ENCODE measurements at places on chromosomes 7 and 10.

DNA sequence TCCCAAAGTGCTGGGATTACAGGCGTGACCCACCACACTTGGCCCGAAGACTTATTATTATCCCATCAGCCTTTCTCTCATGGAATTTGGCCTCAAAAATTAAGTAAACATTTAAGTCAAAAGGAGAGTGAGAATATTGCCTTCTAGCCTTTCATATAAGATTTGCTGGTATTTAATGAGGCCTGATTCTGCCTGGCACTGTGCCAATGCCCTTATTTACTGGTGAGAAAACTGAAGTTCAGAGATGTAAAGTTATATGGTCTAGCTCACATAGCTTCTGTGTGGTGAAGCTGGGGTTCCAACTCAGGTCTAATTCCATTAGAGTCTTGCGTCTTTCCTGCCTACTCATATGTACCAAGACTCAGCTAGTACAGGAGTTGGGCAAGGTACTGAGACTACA, 260.2 kb downstream of the SDHAF3 start:
- DNase-seq, result no peak

- DNase-seq, result no peak
Observed at GRCh38 chr7:69719717-69720116, 121.4 kb downstream of the AUTS2 start.

GRCh38 chr10:1495915-1496517, 241.3 kb downstream of the ADARB2 start:
- DNase-seq, result no peak

DNA sequence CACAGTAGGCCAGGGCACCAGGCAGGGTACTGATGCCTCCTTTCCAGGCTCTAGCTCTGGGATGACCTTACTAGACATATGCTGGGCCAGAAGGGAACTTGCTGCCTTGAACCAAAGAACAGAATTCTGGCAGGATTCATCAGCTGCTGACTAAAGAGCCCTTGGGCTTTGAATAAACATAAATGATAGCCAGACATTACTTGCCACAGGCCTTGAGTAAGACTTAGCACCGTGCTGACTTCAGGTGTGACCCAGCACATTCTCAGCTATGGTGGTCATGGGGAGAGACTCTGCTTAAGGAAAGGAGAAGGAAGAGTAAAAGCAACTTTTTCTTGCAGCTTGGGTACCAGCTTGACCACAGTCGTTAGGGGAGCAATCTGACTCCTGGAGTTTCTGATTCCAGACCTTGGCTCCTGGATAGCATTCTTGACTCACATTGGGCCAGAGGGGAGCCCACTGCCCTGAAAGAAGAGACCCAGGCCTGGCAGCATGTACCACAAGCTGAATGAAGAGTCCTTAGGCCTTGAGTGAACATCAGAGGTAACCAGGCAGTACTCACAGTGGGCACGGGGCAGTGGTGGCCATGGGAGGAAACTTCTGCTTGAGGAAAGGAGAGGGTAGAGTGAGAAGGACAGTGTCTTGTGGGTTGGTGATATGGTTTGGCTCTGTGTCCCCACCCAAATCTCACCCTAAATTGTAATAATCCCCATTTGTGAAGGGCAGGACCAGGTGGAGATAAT, 926.1 kb upstream of the SORCS1 start:
- no peak for DNase-seq

DNA sequence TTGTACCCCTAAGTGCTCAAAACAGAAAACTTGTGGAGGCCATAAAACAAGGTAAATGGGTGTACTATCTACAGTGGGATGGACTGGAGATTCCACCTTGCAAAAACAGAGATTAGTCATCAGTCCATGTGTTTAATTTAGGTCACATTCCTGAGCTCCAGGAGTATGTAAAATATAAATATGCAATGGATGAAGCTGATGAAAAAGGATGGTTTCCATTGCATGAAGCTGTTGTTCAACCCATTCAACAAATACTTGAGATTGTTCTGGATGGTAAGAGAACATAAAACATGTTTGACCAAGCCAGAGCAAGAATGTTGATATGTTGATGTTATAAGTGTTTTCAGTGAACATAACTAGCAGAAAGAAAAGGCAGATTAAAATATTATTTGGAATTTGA, 14.6 kb downstream of the ASB15 start:
- no peak for DNase-seq

GRCh38 chr7:40582539-40582938, 447.7 kb downstream of the SUGCT start:
- no peak for DNase-seq

DNA sequence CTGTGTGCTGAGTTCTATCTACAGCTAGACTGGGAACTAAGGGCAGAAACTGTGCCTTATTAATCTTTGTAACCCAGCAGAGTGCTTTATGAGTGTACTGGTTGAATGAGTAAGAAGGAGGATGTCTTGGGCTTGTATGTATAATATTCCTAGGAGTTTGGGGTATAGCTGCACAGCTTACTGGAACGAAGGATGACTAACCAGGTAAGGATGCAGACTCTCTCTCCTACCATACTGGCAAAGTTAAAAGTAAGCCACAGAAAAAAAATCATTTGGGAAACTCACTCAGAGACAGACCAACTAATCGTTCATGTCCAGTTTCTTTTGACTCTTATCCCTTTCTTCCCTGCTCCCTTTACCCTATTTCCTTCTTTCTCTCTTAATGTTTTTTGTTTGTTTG, 1.4 kb upstream of the DHTKD1 start:
- DNase-seq, result no peak

DNA sequence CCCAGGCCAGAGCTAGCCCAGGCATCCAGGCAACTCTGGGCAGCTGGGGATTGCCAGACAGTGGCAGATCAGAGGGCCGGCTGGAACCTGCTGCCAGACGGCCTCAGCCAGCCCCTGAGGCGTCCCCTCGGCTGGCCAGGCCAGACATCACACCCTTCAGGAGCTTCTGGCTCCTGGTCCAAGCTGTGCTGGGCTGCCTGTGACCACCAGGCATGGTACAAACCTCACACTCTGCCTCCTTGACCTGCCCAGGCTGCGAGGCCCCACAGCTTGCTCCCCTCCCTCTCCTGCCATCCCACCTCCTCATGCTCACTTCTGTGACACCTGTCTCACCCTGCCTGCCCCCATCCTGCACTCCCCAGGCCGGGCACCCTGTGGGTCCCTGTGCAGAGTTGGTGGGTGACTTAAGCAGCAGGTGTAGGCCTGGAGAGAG, 5.7 kb downstream of the DEPP1 start:
- no peak for DNase-seq

GRCh38 chr7:149300620-149301285, 38.8 kb downstream of the ZNF783 start:
- no peak for DNase-seq

- DNase-seq, result no peak
Observed at GRCh38 chr10:65342245-65342644, 1583.6 kb upstream of the LRRTM3 start.

GRCh38 chr10:80454513-80455460, 677 bp downstream of the TSPAN14 start:
- DNase-seq, result no peak

DNA sequence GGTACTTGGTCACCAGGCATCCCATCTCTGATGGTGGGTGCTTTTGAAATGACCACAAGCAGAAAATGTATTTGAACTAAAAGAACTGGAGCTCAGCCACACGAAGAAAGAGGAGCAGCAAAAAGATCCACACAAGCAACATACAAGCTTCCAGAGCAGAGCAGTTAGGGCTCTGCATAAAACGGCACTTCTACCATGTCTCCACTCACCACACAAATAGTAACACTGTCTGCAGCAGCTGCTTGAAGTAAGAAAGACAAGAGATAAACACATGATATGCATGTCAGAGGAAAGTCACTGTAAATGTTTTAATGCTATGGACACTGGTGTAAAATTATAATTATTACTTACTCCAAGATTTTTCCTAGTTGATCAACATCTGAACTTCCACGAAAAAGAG, 32.5 kb upstream of the FAM133B start:
- DNase-seq, result no peak

DNA sequence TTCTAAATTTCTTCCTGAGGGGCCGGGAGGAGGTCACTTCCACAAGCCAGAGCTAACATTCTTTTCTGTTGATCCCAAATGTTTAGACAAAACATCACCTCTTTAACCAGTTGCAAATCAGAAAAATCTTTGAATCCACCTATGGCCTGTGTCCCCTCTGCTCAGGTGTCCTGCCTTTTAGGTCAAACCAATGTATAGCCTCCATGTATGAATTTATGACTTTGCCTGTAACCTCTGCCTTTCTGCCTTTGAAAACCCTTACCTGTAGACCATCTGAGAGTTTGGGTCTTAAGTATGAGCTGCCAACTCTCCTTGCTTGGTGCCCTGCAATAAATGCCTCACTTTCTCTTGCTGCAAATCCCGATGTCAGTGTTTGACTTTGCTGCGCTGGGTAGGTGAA, 44.1 kb upstream of the MSRB2 start:
- DNase-seq, result no peak

GRCh38 chr7:149865437-149865836, 8.3 kb upstream of the ATP6V0E2 start:
- DNase-seq, result no peak

- DNase-seq, result no peak
Observed at GRCh38 chr10:58969576-58969975, 206.9 kb upstream of the PHYHIPL start.

DNA sequence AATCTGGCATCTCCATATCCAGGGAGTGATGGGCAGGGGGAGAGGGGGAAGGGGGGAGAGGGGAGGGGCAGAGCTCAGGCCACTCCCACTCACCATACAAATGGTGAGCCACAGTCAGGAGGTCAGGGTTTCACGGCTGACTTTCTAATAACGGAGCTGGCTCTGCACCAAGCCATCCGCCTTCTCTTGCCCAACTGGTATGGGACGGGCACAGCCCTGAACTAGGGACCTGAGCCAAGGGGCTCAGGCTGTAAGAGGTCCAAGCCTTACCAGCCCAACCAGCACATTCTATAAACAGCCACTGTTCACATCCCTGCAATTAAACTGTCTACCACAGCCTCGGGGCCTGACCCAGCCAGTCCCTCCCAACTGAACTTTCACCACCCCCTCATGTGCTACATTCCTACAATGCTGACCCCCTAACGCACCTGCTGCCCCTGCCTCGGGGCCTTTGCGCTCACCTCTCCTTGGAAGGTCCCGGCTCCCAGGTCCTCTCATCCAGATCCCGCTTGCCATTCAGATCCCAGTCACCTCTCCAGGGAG, 32.5 kb downstream of the RGS10 start:
- no peak for DNase-seq

GRCh38 chr7:74379938-74380337, 73.8 kb upstream of the GTF2IRD1 start:
- DNase-seq, result no peak

DNA sequence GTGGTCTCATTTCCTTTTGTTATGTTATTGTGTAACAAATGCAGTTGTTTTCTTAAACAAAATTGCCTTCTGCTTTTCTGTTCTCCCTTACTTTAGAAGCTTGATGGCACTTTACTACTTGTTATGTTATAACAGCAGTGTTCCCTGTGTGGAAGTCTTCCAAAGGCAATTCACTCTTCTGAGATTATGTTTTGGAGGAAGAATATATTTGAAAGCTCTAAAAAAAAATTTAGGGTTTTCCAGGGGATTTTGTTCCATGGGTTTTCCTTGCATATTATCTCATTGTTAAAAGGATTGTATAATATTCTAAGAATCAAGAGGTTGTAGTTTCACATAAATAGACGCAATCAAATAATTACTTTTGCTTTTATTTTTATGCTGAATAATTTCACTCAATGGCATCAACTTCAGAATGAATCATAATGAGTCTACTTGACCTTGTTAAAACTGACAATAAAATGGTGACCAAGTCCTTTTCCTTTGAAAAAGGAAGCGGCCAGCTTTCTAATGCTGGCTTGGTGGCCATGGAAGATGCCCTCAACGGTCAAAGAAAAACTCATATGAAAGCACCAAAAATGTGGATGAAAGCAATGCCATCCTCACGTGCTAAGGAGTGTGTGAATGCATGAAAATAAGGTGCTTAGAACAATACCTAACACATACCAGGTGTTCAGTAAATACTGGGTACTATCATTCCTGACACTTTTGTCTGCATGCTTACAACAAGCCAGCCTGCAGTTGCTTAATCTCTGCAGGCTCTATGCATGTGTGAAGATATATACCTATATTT, 92.4 kb upstream of the KLF6 start:
- no peak for DNase-seq

- DNase-seq, result no peak
Observed at GRCh38 chr10:62990126-62990525, 143.0 kb upstream of the NRBF2 start.

- no peak for DNase-seq
Observed at GRCh38 chr7:48158404-48158803, 12.9 kb upstream of the ABCA13 start.

GRCh38 chr10:114881417-114881816, 56.6 kb upstream of the TRUB1 start:
- DNase-seq, result no peak

GRCh38 chr10:101032637-101033224, 1.7 kb downstream of the SFXN3 start:
- DNase-seq, result no peak

DNA sequence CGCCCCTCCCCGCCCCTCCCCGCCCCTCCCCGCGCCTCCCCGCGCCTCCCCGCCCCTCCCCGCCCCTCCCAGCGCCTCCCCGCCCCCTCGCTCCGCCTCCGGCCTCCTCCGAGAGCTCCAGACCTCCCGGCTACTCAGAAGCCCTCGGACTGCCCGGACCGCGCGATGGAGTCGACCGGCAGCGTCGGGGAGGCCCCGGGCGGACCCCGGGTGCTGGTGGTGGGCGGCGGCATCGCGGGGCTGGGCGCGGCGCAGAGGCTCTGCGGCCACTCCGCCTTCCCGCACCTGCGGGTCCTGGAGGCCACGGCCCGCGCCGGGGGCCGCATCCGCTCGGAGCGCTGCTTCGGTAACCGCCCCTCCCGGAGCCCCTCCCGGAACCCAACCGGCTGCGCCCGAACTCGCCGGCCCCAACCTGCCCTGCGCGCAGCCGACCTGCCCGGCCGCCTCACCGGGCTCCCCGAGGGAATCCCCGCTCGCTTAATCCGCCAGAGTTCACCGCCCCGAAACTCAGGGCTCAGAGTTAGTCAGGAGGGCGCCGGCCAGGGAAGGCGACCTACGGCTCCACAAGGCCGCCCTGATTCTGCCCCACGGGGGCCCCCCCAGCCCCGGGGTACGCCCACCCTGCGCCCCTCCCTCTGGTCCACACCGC, at the start of gene PAOX:
Gene PAOX, plus strand, starts transcription at position 111 of the 649 bp plus-strand sequence. Its CDS starts 55 bp downstream, at position 166.
- DNase-seq, result no peak

DNA sequence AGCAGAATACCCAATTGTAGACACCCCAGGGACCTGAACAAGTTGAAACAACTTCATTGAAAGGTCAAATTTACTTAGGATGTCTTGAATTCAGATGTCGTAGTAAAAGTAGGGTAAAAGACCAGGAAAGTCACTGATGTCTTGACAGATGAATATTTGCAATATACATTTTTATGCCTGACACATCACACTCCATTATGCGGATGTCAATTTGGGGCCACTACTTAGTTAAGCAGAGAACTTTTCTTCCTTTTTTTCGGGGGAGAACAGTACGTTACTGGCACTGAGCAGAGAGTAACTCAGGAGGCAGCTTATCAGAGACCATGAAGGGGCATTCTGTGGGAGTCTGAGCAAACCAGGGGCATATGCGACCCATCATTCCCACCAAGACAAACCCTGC, 4.9 kb downstream of the ITGA8 start:
- no peak for DNase-seq

Measured in NCI-H1092 (cell line).